ENCODE measurements at places on chromosomes 4 and X.
A peak's percentile ranks its signal among the peaks of the same experiment; 100 is the strongest.

DNA sequence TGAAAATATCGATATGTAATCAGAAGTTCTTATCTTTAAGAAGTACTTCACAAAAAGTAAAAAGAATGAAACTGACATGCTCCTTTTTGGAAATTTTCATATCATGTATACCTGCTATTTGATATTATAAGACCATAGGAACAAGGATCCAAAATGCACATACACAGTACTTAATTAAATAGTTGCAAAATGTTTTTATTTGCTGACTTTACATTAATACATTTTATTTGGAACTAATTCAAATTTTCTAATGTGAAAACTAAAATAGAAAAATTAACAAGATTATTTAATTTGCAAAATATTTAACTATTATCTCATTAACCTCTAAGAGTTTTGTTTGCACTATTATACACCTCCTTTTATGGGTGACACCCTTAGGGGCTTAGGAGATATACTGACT lies 155.0 kb downstream of the TRAM1L1 start:
- no peak for DNase-seq

- DNase-seq, result no peak
Measured at GRCh38 chr4:102163404-102164140, 181.7 kb downstream of the SLC39A8 start.

- peak; percentile 87 for DNase-seq
Measured at GRCh38 chr4:159248384-159249178, 145.7 kb downstream of the RAPGEF2 start.

GRCh38 chr4:165058666-165059065 lies 5.0 kb downstream of the TRIM75 start:
- no peak for DNase-seq

DNA sequence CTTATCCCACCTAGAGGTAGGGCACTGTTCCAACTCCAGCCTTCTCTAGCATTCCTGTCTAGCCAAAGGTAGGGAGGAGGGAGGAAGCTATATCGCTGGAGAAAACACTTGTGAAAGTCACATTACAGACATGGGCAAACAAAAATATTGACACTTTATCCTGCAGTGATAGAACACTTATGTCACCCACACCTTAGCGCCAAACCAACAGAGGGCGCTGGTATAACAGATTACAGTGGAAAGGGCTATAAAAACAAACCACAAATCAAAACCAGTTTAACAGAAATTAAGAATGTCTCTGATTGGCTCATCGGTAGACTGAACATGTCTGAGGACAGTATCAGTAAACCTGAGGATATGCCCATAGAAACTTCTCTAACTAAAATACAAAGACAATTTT lies 451.3 kb downstream of the TLL1 start:
- DNase-seq, result peak; percentile 38
